Memory B cell (primary cell): ENCODE measurements at places on chromosomes 12 and 14.

- DNase-seq: no peak
Observed at GRCh38 chr14:77025744-77026165, 2.8 kb downstream of the IRF2BPL start.

GRCh38 chr14:65373671-65374039 lies 38.9 kb upstream of the FUT8 start:
- no peak for DNase-seq

- DNase-seq: no peak
Observed at GRCh38 chr12:72089678-72090077, 151.0 kb downstream of the TPH2 start.

DNA sequence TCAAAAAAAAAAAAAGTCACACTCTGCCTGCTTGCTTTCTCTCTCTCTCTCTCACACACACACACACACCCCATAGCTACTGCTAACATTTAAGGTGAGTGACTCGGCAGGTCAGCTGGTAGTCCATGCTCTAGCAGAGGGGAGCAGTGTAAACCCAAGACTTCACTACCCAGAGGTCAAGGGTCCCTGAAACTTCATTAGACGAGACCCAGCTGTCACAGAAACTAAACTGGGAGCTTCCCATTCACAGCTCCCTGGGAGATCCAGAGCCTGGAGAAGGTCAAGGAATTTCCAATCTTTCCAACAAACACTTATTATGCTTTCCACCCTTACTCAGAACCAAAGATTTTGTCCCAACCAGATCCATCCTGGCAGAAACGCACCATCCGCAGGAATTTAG lies 33.2 kb downstream of the CKAP4 start:
- DNase-seq: no peak

- DNase-seq: no peak
Observed at GRCh38 chr12:97260786-97261185, 201.8 kb upstream of the RMST start.

DNA sequence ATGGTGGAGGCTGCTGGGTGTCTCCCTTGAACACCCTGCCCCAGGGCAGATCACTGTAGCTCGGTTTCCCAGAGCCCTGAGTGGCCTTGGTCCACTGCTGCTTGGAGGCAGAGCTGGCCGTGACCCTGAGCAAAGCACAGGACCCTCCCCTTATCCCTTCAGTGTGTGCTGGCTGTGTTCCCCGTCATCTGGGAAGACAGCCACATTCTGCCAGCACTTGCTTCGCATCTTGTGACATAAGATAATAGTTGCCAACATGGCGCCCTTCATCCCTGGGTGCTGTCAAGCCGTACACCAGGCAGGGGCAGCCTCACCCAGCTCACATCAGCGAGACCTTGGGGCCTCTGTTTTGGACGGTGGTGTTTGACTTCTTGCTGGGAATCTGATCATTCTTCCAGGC lies 12.1 kb upstream of the ALDH2 start:
- DNase-seq: no peak

DNA sequence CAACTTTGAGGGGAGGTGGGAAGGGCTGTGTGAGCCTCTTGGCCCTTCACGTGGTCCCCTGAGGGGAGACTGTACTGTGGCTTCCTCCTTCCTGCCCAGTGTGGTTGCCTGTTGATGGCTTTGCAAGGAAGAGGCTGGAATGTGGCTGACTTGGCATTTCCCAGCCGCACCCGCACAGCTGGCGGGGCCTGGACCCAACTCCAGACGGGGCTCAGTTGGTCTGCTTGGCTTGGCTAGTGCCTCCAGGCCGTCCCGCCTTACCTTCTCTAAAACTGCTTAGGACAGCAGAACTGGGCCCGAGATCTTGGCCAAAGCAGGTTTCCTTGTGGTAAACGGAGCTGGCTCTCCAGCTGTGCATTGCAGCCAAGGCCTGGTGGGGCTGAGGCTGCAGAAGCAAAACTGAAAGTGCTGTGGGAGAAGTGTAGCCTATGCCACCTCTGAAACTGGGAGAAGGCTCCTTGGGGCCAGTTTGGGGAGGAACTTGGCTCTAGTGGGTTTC lies 139.5 kb downstream of the SMOC1 start:
- no peak for DNase-seq

DNA sequence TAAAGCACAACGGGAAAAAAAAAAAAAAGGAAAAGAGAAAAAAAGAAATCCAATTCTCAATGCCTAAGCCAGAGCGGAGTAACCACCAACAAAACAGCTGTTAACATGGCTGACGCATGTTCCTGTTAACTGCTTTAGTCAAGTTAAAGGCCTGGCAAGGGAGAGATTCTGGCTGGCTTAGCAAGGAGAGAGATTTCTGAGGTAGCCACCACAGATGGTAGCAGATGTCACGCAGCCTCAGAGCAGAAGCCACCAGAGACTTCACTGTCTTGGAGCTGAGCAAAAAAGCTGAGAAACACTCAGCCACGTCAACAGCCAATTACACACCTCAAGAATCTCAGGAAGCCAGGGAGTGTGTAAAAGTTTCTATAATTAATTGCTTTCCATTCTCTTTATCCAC lies 87.1 kb downstream of the TMCC3 start:
- no peak for DNase-seq

DNA sequence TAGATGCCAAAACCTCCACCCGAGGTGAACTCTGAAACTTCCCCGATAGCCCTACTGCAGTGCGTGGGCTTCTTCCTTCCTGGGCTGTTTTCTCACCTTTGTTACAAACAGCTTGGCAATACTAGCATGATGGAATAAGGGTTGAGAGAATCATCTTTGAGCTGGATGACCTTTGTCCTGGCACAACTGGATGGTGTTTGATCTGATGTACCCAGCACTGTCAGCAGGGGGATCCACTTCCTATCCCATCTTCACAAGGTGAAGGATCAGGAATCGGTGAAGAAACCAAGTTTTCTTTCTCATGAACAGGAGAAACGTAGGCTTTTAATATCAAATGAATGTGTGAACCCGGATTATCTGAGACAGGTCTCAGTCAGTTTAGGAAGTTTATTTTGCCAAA lies 19.5 kb upstream of the LRRC10 start:
- no peak for DNase-seq

DNA sequence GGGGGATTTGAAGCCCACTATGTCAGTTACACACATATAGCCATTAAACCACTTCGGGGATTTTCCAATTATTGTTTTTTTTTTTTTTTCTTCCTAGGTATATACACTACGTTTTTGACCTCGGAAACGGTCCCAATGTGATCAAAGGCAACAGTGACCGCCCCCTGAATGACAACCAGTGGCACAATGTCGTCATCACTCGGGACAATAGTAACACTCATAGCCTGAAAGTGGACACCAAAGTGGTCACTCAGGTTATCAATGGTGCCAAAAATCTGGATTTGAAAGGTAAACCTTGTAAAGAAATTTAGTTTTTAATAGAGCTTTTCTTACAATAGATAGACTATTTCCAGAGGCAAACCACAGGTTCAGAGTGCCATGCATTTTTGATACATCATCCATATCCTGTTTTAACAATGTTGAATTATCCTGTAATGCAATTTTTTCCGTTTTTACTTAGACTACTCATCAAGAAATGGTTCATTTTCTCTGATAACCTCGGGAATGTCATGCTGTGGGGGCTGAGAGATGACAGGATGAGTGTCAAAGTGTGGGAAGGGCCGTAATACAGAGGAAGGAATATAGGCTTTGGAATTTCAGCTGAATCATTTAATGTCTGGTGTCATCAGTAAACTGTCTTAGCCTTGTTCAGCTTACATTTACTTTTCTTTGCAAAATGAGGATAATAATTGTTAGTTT lies 797.1 kb downstream of the NRXN3 start:
- DNase-seq: no peak

DNA sequence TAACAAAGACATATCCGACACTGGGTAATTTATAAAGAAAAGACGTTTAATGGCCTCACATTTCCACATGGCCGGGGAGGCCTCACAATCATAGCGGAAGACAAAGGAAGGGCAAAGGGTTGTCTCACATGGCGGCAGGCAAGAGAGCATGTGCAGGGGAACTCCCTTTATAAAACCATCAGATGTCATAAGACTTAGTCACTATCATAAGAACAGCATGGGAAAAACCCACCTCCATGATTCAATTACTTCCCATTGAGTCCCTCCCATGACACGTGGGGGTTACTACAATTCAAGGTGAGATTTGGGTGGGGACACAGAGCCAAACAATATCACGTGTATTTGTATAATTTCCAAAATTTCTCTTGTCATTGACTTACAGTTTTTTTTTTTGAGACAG lies 5.5 kb upstream of the LMNTD1 start:
- DNase-seq: no peak

GRCh38 chr12:6532051-6532926 lies 2.0 kb upstream of the GAPDH start:
- peak; percentile 43 for DNase-seq

DNA sequence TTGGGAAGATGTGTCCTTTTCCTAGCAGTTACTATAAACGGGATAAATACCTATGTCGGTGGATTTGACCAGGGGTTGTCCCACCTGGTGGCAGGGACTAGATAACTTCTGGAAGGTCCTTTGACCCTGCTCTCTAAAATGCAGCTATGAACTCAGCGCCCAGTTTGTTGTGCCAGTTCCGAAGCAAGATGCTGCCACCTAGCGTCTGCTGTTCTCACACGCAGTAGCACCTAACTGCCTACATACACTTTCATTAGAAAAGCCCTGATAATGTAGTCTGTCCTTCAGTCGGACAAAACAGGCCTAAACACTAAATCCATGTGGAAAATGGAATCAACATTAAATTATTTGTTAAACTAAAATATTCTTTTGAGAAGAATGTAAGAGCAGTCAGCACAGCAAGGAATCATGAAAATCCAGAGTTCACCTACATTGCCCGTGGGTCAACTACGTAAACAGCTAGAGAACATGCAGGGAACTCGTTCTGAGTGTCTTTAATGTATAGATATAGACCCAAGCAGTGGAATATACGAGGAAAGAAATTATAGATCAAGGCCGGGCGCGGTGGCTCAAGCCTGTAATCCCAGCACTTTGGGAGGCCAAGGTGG lies 51.1 kb upstream of the CRACR2A start:
- DNase-seq: peak; percentile 51

DNA sequence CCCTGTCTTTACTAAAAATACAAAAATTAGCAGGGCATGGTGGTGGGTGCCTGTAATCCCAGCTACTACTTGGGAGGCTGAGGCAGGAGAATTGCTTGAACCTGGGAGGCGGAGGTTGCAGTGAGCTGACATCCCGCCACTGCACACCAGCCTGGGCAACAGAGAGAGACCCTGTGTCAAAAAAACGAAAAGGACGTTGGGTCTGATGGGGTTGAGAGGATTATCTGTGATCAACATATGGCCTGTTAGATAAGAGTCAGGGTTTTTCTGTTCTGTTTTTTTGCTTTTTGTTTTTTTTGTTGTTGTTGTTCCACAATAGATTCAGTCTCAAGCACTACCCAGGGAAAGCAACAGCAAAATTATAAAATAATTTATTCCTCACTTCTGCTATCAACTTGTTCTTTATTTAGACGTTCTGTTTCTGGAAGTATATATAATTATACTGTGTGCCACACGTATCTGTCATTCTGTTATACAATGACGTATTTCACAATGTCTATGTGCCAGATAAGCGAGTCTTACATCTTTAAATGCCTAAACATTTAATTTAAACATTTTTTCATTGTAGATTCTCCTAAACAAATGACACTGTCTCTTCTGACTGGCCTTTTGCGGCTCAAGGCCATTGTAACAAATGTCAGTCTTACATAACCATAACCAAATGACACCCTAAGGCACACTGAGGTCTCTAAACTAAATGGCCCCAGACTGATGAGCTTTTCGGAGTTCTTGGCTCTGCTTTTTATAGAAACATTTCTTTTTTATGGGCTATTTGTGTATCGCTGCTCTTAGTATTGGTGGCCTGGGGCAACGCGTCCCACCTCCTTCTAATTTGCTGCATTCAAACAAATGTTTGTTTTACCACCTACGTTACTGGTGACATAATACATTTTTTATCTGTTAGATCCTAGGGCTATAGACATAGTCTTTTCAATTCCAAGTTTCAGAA lies 7.2 kb upstream of the P2RX4 start:
- DNase-seq: no peak

- DNase-seq: no peak
Observed at GRCh38 chr12:27953348-27953747, 19.2 kb downstream of the PTHLH start.

DNA sequence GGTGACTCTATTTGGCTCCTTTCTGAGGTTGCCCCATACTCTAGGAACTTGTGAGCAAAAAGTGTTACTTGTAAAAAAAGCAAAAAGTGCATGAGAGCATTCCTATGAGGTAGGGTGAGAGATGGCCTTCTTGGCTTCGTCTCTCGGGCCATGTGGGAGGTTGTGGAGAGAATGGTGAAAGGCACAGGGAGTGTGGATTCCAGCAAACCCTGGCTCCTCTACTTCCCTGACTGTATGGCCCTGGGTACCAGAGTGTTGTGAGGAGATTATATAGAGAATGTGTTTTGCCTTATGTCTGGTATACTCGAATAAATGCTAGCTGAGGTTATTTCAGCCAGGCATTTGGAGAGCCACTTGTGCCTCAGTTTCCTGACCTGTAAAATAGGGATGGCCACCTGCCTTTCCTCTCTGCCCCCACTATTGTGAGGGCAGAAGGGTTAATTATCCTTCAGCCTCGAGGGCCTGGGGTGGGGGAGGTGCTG lies 11.0 kb downstream of the PLEKHG3 start:
- DNase-seq: no peak

GRCh38 chr14:80809663-80810062 lies 131.9 kb downstream of the CEP128 start:
- no peak for DNase-seq

DNA sequence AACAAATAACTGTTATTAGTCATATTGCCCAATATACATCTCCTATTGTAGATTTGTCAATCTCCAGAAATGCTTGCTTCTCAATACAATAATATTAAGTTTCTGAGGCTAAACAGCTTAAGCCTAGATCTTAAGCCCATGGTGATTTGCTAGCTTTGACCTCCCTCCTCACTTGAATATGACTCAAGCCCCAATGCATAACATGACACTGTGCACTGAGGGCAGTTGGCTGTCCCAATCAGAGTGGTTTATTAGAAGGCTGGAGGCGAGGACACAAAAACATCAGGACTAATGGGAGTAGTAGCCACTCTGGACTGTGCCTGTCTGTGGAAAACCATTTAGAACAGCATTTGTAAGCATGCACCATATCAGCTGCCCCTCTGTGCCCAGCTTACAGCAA lies 81.1 kb upstream of the GTF2A1 start:
- DNase-seq: no peak
